ENCODE measurements at places on chromosomes 7 and 10.

GRCh38 chr10:95963991-95964389 lies 56.2 kb downstream of the CC2D2B start:
- DNase-seq = no peak

- DNase-seq = no peak
Measured at GRCh38 chr7:45086331-45087065, 2.3 kb downstream of the NACAD start.

DNA sequence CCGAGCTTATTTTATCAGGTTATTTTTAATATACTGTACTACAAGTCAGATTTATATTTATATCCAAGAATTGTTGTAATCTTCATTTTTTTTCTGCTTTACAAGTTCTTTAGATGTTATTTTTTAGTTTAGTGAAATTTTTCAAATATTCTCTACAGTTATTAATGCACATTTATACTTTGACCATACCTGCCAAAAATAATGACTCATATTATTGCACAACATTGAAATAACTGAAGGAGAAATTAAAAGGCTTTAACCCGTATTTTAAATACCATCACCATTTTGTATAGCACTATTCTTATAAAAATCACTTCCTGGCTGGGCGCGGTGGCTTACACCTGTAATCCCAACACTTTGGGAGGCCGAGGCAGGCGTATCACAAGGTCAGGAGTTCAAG lies 278.5 kb downstream of the BICC1 start:
- no peak for DNase-seq

- DNase-seq = no peak
Measured at GRCh38 chr10:14409856-14410458, 79.2 kb upstream of the FRMD4A start.

GRCh38 chr7:140015471-140015970 lies 47.2 kb downstream of the PARP12 start:
- no peak for DNase-seq

Data from NCI-H446 treated with DMSO at 0.1 percent for 48 hours (cell line).